ENCODE measurements at places on chromosomes 3 and 15. TPM values are rescaled to one million over a fixed set of nuclear protein-coding genes. Genes with fewer than 3 reads are reported as not detected.
A peak's percentile ranks its signal among the peaks of the same experiment; 100 is the strongest.

The LARP6 gene
- 72.5 TPM for total RNA-seq

The TMEM39A gene
- total RNA-seq = 53.7 TPM

The SMCO1 gene
- total RNA-seq = not detected

The NPAP1 gene
- not detected for total RNA-seq

The GMNC gene
- total RNA-seq = not detected

The CPNE4 gene
- not detected for total RNA-seq

The SERPINI2 gene
- 1.6 TPM for total RNA-seq

The ADPGK gene
- 69.3 TPM for total RNA-seq

The WDR93 gene
- 1.0 TPM for total RNA-seq

The PYGO1 gene
- 4.9 TPM for total RNA-seq

DNA sequence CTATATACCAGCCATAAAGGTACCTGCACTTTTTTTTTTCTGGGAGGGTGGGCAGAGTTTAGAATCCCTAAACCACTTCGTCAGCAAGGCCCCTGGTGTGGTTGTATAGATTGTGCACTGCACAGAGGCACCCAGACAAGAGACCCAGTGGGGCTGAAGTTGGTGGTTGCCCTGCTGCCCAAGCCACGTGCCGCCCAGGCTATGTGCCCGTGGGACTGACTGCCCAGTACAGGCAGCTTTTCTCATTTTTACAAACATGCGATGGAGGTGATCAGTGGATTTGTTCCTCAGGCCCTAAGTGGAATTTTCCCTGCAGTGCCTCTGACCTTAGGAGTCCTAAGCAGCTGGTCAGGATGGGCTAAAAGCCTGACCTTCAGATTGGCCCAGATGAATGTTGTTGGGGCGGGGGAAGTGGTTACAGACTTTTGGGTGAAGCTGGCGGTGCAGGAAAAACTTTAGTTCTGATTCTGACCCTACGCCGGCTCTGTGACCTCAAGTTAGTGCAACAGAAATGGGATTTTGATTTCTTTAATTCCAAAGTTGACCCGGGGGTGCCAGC is 34.9 kb upstream of the LIMD1 start:
- DNase-seq = no peak

DNA sequence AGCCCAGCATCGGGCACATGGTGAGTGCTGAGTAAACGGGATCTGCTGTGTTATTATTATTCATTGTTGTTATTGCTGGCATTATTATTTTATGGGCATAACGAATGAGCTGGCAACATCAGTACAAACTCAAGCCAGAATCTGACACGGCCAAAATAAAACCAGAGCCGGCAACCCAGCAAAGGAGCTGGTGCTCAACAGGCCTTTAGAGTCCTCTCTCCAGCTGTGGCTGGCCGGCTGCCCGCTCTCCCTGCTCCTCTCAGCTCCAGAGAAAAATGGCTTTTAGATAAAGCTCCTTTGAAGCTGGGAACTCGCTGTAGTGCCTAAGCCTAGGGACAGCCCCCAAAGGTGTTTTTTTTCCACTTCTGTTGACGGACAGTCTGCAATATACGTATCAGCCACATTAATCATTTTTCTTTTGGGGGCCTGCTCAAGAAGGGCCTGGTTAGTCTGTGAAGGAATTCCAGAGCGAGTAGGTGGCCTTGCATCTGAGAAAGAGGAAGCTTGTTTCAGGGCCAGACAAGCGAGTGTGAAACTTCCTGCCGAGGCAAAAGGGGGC is 193.9 kb upstream of the UBE2E1 start:
- no peak for DNase-seq

DNA sequence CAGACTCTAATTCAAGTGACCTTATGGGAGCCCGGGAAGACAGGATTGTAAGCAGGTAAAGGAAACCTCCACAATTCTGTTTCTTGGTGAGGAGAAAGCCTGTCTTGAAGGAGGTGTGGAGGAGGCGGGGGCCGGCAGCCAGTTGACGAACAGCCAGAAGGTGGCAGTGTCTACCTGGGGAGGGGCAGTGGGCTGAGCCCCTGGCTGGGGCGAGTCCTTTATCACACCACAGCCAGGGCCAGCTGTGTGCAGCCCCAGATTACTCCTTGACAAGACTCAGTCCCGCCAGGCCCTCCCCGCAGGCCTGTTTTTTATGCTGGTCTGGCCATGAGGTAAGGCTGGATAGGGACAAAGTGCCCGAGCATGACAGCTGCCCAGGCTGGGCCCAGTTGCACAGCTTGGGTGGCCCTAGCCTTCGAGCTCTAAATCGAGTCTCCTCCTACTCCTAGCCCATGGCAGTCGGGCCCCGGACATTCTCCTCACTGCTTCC is 40.9 kb upstream of the IDH2 start:
- peak; percentile 50 for DNase-seq

GRCh38 chr3:23166845-23167244 is 36.3 kb upstream of the UBE2E2 start:
- no peak for DNase-seq

DNA sequence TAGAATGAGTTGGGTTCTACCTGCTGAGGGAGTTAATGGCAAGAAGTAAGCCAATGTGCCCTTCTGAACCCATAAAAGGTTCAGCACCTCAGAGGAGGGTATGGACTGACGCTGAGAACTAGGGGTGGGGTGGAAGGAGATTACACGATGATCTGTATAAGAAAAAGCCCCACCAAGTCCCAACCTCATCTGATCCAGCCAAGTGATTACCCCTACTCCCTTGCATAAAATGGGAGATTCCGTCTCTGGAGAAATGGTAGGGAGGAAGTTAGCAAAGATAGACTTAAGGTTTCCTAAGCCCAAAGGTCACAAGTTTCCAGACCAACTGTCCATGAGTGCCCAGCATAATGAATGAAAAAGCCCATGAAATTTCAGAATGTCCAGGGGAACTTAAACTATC is 7.1 kb upstream of the DVL3 start:
- DNase-seq = no peak

GRCh38 chr3:197595470-197596185 is 39.9 kb upstream of the BDH1 start:
- DNase-seq = no peak

DNA sequence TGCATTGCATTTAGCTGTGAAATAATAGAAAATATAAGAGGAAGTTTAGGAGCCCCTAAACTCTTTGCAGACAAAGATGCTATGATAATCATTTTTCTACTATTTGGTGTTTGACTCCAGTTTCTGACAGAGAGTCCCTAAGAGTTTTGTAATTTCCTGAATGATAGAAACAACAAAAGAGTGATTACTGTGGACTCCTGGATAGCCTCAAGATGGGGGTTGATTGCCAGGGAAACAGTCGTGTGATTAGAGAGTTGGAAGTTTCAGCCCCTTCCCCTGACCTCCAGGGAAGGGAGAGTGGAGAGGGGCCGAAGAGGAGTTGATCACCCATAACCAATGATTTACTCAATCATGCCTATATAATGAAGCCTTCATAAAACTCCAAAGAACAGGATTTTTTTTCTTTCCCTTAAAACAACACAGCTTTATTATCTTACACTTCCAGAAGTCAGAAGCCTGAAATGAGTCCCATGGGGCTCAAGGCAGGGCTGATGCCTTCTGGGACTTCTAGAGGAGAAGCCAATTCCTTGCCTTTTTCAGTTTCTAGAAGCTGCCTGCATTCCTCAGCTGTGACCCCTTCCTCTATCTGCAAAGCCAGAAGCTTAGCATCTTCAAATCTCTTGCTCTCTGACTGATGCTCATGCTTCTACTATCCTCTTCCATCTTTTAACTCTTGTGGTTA is 292.3 kb upstream of the ZPLD1 start:
- no peak for DNase-seq

GRCh38 chr15:90171623-90172022 is 29.5 kb upstream of the SEMA4B start:
- no peak for DNase-seq

DNA sequence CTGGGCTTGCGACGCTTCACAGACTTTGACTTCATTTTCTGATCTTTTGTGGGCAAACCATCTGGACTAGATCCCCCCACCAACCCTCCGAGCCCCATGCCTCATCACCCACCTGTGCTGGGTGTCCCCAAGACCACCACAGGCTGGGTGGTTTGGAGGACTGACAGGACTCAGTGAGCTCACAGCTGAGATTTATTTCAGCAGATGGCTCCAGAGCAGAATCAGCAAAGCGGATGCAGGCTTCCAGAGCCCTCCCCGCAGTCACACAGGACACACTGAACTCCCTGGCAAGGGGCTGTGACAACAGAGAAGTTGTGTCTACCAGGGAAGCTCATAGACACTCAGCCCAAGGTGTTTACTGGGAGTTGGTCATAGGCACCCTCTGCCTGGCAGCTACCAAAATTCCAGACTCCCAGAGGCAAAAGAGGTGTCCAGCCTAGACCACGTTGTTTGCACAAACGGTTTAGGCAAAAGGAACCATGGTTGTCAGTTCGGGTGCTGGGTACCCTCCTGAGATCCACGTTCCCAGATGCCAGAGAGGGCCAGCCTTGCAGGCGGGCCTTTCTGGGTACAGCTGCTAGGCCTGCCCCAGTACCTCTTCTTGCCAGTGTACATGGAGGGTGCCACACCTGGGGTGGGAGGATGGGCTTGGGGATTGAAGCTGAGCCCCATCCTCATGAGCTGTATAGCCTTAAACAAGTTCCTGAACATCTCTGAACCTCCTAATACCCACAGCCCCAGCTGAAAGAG is 170.3 kb downstream of the NSMCE3 start:
- no peak for DNase-seq

DNA sequence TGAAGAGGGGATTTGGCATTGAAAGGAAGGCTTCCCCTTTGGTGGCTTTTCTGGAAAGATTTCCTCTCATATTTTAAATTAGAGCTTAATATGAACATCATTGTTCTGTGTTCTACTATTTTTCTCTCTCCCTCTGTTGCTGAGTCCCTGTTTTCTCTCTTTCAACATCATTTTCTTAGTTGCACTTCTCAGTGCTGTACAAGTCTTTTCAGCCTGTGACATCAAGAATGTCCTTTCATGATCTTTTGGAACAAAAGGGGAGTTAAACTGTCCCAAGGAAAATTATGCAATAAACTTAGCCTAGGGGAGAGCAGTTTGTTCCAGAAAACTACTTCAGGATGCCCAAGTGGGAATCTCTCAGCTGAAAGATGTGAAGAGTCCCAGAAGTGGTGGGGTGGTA is 325.1 kb downstream of the IL20RB start:
- DNase-seq = no peak

- no peak for DNase-seq
Observed at GRCh38 chr3:110799271-110799670, 272.3 kb upstream of the NECTIN3 start.

GRCh38 chr3:148131990-148132638 is 565.6 kb upstream of the AGTR1 start:
- DNase-seq = no peak

GRCh38 chr3:114401346-114401745 is 107.5 kb downstream of the TIGIT start:
- DNase-seq = no peak

DNA sequence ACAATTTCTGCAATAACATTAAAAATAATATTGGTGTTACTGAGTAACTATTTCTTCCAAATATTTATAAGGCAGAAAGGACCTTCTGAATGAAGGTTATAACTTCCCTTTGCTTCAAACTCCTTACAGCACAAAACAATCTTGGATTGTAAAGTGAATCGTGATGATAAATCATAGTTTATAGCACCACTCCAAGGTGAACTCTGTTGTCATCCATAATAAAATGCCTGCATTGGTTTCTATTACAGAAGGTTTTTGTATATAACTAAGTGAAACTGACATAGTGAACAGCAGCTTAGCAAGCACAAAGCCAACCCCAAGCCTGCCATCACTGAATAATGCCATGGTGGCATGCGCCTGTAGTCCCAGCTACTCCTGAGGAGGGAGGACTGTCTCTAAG is 86.3 kb downstream of the MME start:
- DNase-seq = no peak

DNA sequence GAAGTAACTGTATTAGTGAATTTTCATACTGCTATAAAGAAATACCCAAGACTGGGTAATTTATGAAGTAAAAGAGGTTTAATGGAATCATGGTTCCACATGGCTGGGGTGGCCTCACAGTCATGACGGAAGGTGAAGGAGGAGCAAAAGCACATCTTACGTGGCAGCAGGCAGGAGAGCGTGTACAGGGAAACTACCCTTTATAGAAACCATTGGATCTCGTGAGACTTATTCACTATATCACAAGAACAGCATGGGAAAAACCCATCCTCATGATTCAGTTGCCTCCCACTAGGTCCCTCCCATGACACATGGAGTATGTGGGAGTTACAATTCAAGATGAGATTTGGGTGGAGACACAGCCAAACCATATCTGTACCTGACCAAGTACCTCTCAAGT is 812.3 kb upstream of the ALCAM start:
- DNase-seq = no peak

GRCh38 chr3:139302084-139302800 is 41.6 kb upstream of the MRPS22 start:
- no peak for DNase-seq

GRCh38 chr15:76345880-76346668 is 9.5 kb downstream of the ISL2 start:
- DNase-seq = no peak

Data from breast epithelium (tissue), 4 donors.